NCI-H2081 treated with DMSO at 0.1 percent for 48 hours (cell line): ENCODE measurements at places on chromosomes 3 and 15.
A peak's percentile ranks its signal among the peaks of the same experiment; 100 is the strongest.

- no peak for DNase-seq
Measured at GRCh38 chr3:73719413-73719851, 94.7 kb upstream of the PDZRN3 start.

DNA sequence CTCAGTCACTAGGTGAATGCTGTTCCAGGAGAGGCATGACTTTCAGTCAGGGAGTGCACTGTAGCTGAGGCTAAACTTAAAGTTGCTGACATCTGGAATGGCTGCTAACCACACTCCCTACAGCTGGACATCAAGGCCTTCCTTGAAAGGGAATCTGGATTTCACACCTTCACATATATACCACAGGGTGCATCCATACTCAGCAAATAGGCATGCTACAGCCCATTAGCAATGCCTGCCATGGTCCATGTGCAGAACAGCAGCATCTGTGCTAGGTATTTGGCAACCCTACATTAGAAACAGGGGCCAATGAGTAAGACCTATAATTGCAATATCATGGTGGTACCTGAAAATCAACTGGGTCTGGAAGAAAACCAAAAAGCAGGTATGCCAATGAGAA is 74.8 kb downstream of the SNTN start:
- no peak for DNase-seq

- no peak for DNase-seq
Measured at GRCh38 chr15:41281236-41281635, 50.2 kb downstream of the CHP1 start.

DNA sequence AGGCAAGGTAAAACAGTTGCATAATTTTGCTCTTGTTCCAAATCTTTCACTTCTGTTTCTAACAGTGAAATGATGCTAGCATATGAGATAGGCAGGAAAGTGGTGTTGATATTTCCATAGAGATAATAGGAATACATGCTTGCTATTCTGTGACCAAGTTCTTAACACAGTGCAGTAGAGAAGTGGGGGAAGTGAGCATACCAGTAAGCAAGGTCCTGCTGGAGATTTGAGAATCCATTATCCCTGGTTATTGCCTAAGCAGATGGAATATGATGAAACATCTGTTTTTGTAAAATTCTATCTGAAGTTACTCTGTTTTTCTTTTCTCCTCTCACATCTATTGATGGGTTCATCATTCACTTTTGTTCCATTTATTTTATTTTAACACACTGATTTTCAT is 28.7 kb downstream of the USP8 start:
- no peak for DNase-seq

- DNase-seq: no peak
Measured at GRCh38 chr3:17179381-17180205, 294.8 kb downstream of the PLCL2 start.

- DNase-seq: no peak
Measured at GRCh38 chr3:71487418-71487817, 96.1 kb downstream of the FOXP1 start.

DNA sequence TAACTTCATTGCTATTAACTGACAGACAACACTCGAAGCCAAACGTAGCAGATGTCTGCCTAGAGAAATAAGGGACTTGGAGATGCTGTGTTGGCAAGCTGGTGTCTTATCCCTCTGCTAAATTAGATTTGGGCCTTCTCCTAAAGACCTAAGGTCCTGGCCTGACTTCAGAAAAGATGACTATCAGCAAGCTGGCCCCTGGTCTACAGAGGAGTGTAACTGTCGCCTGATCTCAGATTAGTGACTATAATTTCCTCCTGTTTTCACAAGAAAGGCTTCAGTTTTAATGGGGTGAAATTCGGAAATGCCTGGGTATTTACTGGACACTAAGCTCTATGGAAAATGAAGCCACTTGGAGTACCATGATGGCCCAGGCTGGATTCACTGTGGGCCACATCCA is 53.1 kb upstream of the SLC7A14 start:
- DNase-seq: no peak

GRCh38 chr15:45892182-45892581 is 257.4 kb downstream of the SQOR start:
- DNase-seq: no peak

- DNase-seq: no peak
Measured at GRCh38 chr15:91409387-91409786, 309.3 kb downstream of the SV2B start.

DNA sequence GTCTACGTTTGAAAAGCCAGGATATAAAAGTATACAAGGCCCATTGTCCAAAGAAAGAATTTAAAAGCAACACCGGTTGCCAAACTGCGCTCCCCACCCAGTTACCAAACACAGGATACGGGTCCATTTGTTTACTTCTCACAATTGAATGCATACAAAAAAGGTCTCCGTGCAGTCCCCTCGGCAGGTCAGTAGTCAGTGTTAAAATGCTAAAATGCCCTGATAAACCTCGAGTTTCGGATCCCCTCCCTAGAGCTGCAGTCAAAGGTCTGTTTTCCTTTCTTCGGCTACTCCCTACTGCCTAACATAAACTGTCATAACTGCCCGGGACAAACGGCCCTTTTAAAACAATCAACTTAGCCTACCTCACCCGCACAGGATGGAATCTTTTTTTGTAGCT is 534.6 kb downstream of the FOXP1 start:
- DNase-seq: no peak

DNA sequence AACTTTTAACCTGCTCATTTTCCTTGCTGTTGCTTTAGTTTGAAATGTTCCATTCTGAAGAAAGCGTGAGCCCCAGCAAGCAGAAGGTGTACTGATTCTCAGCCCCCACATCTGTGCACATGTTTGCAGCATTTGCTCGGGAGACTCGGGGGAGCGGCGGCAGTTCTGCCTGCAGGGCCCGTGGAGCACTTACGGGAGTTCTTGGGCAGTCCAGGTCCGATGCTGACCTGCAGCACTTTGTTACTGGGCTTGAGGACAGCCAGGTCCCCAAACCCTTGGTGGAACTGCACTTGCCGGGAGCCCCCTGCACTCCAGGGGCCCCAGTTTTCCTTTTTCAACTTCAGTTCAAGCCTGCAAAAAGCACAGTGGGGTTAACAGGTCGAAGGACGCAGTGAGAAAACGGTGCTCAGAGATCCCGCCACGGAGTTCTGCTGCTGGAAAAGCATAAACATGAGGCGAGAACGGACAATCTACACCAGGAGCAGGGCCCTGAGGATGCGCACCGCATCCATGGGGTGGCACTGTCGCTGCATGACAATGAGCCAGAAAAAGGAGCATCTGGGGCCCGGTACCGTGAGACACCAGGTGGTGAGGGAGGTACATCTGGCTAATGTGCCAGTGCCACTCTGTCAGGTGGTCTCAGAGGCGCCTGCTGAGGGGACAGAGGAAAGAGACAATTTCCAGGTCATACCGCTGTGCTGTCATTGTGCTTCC is 45.6 kb upstream of the LDHAL6B start:
- peak; percentile 60 for DNase-seq

- no peak for DNase-seq
Measured at GRCh38 chr3:107661447-107662123, 138.8 kb downstream of the BBX start.
